ENCODE measurements at places on chromosomes 1 and 21. TPM values are rescaled to one million over a fixed set of nuclear protein-coding genes. Genes with fewer than 3 reads are reported as not detected.

C1orf21 gene
- 34.7 TPM for total RNA-seq

- no peaks in the 10 kb centered on the region for H3K4me1 ChIP-seq
- no peak overlapping the region for H3K4me3 ChIP-seq
- no peaks in the 10 kb centered on the region for H3K27me3 ChIP-seq
Observed at GRCh38 chr1:226397011-226397926, 10.6 kb downstream of the PARP1 start.

GRCh38 chr1:238052496-238053266 is 162.0 kb upstream of the ZP4 start:
- DNase-seq, result no peak
- no peaks in the 10 kb centered on the region for H3K36me3 ChIP-seq
- no peaks in the 10 kb centered on the region for H3K4me1 ChIP-seq
- H3K27me3 ChIP-seq, result no peaks in the 10 kb centered on the region

GRCh38 chr1:119069682-119070081 is 70.8 kb downstream of the WARS2 start:
- peaks cover 11% of the 10 kb centered on the region for H3K36me3 ChIP-seq
- peak overlapping the region; percentile 71 for H3K27ac ChIP-seq
- DNase-seq, result no peak
- H3K4me3 ChIP-seq, result no peak overlapping the region
- H3K4me1 ChIP-seq, result peaks cover 12% of the 10 kb centered on the region
- no peaks in the 10 kb centered on the region for H3K27me3 ChIP-seq

DNA sequence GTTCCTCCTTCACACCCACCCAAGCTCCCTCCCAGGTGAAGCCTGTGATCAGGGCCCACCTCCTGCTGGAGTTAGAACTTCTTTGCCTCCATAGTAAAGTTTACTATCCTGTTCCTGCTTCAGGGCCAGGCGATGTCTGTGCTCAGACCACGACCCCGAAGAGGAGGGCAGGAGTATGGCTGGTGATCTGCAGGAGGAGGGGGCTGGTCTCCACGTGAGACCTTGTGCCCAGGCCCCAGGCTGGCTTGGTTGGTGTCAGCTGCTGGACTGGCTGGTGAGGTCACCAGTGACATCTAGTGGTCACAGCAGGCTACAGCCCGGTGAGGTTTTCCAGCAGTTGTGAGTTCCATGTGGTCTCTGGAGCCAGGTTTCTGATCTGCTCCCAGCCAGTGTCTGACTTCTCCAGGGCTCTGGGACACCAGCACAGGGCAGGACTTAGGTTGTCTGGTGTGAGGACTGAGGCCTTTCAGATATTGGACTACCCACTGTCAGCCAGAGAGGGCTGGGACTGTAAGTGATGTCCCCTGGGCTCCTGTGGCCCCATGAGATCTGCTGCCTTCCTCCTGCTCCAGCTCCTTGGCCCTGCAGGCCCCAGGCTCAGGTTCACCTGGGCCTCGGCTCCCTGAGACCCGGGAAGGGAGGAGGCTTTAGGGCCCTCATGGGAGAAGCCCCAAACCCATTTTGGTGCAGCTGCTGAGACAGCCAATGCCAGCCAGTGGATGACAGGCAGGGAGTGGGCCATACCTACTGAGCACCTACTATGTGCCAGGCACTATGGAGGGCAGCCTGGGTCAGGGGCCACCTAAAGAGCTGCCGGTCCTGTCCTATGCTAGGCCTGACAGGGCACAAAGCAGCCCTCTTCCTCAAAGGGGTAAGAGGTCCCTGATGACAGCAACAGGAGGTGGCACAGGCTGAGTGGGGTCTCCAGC is 6.0 kb upstream of the UBL4B start:
- peak overlapping the region; percentile 78 for H3K27ac ChIP-seq
- H3K27me3 ChIP-seq, result no peaks in the 10 kb centered on the region
- H3K4me1 ChIP-seq, result peaks cover 65% of the 10 kb centered on the region
- no peak overlapping the region for H3K4me3 ChIP-seq
- peaks cover 7% of the 10 kb centered on the region for H3K36me3 ChIP-seq

SLC19A1 gene
- total RNA-seq, result 33.0 TPM

DNA sequence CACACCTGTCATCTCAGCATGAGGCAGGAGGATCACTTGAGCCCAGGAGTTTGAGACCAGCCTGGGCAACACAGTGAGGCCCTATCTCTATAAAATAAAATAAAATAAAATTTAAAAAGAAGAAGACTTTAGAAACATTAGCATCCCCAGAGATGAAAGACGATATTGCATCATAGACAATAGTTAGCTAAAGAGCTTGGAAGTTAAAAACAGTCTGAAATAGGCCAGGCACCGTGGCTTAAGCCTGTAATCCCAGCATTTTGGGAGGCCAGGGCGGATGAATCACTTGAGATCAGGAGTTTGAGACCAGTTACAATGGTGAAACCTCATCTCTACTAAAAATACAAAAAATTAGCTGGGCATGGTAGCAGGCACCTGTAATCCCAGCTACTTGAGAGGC is 59.3 kb downstream of the RIMS3 start:
- H3K27me3 ChIP-seq, result peaks cover 18% of the 10 kb centered on the region
- no peak overlapping the region for H3K4me3 ChIP-seq
- no peaks in the 10 kb centered on the region for H3K36me3 ChIP-seq
- H3K27ac ChIP-seq, result no peak overlapping the region
- DNase-seq, result no peak
- H3K4me1 ChIP-seq, result no peaks in the 10 kb centered on the region

DNA sequence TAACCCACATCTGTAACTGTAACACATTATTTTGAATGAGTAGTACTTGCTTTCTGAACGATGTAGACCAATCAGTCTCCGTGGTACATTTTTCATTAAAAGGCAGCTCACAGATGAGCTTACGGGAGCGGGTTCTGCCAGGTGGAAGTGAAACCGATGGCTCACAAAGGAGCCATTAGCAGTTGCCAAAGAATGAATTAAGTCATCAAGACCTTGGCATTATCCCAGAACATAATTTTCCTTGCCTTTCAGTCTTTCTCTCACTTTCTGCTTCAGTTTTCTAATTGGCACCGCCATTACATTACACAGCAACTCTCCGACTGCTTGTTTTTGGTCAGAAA is 33.5 kb upstream of the UTS2 start:
- no peak overlapping the region for H3K27ac ChIP-seq
- no peaks in the 10 kb centered on the region for H3K4me1 ChIP-seq
- H3K27me3 ChIP-seq, result peaks cover 27% of the 10 kb centered on the region
- H3K4me3 ChIP-seq, result no peak overlapping the region

DNA sequence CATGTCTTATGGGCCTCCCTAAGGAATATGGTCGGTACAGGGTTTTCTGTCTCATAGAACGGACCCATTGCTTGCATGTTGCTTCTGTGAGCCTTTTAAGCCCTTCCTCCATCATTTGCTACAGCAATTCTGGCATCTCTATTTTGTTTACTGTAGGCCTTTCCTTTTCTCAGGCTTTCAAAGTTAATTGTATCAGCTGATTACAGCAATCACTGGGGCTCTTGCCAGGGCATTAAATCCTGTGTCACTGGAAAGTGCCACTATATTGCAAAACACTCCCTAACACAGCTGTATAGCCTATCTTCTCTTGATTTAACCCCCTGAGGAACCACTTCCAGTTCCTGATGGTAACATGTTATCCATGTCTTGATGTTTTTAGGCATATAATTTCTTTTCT is 156.5 kb downstream of the PDE4B start:
- H3K4me3 ChIP-seq, result no peak overlapping the region
- peaks cover 1% of the 10 kb centered on the region for H3K27me3 ChIP-seq
- no peaks in the 10 kb centered on the region for H3K36me3 ChIP-seq
- H3K4me1 ChIP-seq, result peaks cover 2% of the 10 kb centered on the region

SUCO gene
- 122 TPM for total RNA-seq

FMO4 gene
- total RNA-seq, result 5.4 TPM

All from mesothelial cell of epicardium (in vitro differentiated cells).